ENCODE measurements at places on chromosomes 5 and 9.

DNA sequence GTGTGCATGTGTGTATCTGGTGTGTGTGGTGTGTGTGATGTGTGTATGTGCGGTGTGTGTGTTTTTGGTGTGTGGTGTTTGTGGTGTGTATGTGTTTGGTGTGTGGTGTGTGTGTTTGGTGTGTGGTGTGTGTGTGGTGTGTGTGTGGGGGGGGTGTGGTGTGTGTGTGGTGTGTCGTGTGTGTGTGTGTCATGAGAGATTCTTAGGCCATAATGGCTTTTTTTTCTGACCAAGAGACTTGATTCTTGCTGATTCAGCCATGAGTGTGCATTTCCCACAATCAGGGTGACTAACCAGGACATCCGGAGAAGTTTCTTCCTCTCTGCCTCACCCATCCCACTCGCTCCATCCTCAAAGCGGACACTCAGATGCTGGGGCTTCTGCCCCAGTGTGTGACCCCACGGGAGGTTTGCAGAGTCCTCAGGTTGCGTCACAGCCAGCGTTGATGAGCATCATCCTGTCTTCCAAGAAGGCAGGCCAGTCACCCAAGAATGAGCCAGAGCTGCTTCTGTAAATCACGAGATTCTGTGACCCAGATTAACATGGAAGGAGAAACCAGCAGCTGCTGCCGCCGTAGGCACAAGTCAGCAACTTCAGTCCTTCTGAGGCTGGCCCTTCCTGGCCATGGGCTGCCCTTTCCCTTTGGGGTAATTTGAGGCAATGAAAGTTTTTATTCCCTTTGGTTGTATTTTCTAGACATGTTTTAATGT, 12.5 kb upstream of the CTSL start:
- DNase-seq, result no peak

DNA sequence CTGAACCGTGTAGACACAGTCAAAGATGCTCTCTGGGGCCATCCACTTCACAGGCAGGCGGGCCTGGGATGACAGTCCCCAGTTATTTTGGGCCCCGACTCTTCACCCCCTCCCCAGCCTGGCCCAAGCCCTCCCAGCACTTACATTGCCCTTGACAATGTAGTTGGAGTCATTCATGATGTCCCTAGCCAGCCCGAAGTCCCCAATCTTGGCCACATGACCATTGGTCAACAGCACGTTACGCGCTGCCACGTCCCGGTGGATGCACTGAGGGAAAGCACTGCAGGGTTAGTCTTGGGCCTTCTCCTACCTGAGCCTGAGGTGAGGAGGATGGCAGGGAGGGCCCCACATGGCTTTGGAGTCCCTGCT, 30.3 kb downstream of the CSF1R start:
- DNase-seq, result no peak

DNA sequence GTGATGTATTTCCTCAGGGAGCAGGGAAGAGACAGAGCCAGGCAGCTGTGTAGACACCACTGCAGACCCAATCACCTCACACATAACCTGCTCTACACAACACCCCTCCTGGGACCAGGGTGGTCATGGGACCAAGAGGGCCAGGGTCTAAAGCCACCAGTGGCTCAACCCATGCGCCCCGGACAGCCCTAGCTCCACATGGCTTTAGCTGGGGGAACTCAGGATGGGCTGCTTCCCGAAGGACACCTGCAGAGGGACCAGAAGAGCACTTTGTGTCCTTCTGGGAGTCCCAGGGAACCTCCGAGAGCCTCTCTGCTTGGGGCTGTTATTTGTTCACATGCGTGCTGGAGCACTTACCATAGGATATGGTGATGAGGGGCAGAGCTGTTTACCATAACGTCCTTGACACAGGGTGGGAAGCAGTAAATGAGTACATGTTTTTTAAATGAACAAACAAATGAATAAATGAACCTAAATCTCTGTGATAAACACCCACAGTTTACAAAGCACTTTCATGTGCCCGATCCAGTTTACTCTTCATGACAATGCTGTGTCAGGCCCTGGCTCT, 12.3 kb downstream of the SEPTIN8 start:
- no peak for DNase-seq

GRCh38 chr5:39267186-39267585, 47.8 kb upstream of the FYB1 start:
- DNase-seq, result no peak

DNA sequence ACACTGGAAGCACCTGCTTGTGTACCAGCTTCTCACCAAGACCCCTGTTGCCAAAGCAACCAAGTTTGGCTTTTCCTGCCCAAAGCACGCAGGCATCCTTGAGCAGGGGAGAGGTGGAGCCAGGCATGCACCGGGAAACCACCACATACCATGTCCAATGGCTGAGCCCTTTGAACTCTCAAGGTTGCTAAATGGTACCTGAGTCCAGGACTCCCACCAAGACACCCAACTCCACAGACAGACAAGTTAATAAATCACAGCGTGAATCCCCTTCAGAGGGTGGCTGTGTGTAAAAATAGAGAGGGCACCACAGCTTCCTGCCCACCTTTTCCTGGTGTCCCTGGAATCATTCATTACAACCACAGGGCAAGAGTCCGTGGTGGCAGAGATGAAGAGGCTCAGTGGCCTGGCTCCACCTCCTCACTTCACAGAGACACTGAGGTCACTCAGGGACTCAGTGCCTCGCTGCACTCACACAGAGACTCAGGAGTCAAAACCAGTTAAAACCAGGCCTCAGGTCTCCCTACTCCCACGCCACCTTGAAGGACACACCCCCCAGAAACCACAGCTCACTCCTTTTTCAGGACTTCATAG, 143.7 kb downstream of the C5orf15 start:
- DNase-seq, result no peak

- DNase-seq, result no peak
Observed at GRCh38 chr9:80550181-80550580, 978.4 kb downstream of the TLE4 start.

DNA sequence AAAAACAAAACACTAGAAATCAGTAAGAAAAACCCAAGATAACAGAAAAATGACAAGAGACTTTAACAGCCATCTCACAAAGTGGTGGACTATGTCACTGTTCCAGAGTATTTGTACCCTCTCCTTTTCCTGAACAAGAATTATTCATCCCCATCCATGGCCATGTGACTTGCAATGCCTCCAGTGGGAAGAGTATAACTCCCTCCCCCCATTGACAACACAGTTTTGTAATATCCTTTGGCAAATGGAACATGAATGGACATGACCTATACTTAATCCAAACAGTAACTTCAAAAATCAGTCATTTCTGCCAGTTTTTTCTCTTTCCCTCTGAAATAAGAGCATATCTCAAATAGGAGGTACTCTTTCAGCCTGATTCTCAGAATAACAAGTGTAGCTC, 33.9 kb downstream of the PTBP3 start:
- DNase-seq, result no peak

DNA sequence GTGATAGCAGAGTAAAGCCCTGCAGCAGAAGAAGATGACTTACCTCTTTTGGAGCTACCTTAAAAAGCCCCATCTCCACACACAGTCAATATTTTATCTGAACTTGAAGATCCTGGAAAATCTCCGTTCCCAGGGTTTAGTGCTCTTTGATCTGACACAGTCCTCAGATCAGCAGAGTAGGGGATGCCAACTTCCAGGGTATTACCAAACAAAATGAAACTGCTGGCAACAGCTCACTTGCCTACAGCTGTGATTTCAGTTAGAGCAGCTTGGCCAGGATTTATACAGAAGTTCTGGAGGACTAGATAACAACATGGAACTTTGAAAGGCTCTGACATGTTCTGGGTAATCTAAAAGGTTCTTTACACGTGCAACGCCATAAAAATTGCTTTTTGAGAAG, 1537.8 kb upstream of the ACO1 start:
- DNase-seq, result no peak

DNA sequence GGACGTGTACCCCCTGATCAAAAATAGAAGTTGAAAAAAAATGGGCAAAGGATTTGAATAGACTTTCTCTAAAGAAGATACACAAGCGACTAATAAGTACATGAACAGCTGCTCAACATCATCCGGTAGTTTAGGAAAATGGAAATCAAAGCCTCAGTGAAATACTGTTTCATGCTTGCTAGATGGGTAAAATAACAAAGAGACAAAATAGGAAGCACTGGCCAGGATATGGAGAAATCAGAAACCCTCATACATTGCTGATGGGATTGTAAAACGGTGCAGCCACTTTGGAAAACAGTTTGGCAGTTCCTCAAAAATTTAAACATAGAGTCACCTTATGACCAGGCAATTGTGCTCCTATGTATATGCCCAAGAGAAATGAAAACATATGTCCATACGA, 65.0 kb upstream of the SUB1 start:
- DNase-seq, result no peak

GRCh38 chr5:58263296-58263695, 196.6 kb downstream of the PLK2 start:
- DNase-seq, result no peak

GRCh38 chr9:134693011-134693410, 51.4 kb downstream of the COL5A1 start:
- no peak for DNase-seq

DNA sequence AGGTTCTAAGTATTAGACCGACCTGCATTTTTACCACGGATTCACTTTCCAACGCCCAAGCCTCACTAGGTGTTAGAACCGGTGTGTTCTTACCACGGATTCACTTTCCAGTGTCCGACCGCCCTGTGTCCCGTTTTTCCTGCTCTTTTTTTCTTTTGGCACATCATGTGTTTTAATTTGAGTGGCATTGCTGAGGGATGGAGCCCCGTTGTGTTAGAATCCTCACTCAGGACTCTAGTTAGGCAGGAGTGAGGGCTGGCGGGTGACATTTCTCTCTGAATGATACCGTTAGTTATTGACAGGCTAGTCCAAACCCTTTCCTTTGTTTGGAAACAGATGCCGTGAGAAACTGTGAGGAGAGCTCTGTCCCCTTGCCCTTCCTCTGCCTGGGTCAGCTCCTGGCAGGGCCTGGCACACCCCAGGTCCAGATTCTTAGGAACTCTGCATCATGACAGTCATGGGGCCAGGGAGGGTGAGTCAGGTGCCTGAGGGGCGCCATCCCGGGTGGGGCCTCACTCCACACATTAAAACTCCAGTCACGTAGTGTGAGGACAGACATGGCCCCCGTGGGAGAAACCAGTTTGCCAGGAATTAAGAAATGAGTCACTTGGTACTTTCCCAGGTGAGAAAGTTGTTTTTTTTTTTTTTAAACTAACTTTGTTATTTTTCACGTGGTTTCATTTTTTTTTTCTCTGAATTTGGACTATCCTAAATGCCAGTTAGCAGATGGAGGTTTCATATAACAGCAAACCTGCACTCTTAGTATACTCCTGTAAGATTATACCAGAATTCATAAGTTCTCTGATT, 15.8 kb downstream of the EXOC3 start:
- DNase-seq, result no peak

DNA sequence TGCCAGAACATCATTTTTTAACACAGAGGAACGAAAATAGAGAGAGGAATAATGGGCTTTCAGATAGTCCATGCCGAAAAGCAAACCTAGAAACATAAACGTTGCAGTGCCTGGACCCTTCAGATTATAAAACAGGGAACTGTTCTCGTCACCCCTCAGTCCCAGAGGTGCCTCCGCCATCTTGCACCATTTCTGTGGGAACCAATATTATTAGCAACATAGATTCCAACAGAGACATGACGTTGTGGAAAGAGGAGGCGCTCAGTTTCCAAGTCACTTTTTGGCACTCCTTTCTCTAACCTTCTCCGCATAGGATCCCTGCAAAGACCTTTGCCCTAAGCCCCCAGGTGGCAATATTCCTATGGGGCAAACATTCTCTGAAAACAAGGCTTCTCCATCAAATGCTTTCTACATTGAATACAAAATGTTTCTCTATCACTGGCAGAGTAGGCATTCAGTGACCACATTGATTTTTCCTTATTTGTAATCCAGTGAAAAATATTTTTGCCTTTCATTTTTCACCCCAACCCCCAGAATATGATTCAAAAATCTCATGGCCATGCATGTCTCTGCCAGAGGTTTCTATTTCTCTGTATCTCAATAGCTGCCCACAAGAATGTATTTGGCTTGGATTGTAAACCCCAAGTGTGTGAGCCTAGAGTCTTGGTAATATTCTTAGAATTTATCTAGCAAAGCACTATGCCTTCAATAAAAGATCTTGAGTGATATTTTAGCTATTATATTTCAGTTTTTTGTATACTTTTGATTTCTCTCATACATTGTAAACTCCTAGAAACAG, 500.8 kb upstream of the WWC1 start:
- DNase-seq, result no peak

DNA sequence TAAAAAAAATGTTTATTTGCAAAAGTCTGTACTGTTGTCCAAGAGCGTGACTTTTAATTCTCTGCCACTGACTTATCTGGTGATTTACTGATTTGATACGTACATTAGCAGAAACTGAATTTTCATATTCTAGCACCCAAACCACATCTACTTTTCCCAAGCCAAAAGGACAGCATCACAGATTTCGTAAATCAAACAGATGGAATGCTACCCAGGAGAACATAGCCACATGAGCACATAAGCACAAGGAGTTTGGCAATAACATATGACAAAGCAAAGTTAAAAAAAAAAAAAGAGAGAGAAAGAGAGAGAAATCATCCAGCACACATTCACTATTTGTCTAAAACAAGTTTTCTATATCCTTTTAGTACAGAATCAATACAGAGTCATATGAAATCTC, 83.7 kb downstream of the HINT1 start:
- DNase-seq, result no peak

- DNase-seq, result no peak
Observed at GRCh38 chr5:6402939-6403338, 24.6 kb upstream of the MED10 start.

DNA sequence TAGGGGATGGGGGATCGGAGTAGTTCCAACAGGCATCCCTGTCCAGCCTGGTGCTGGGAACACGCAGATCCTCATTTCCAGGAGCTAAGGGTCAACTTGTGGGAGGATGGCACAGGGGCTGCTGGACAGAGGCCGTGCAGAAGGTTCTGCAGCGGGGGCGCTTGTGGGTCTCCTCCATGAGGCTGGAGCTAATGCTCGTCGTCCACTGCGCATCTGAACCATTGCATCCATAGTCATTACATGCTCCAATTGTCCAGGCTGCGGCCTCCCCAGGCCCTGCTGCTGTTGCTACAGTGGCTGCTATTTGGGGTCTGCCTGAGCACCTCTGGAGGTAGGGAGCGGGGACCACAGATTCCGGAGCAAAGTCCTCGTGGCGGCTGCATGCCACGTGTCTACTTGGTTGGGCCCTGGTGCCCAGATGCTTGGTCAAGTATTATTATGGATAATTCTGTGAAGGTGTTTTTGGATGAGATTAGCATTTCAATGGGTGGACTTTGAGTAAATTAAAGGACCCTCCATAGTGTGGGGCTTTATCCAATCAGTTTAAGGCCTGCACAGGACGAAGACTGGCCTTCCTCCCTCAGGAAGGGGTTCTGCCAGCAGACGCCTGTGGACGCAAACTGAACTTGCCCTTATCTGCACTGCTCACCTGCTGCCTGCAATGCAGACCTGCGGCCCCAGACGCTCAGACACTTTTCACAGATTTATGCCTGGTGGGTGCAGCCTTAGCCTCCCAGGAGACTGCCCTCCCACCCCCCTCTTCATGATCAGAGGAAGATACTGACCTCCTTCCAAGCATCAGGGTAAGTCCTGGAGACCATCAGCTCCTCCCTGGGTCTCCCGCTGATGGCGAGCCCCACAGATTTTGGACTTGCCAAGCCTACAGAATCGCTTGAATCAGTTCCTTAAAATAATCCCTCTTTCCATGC, 127.5 kb upstream of the IRX4 start:
- DNase-seq, result no peak

- no peak for DNase-seq
Observed at GRCh38 chr5:150270541-150271295, 18.9 kb downstream of the CAMK2A start.

All from NCI-H1436 treated with DMSO at 0.1 percent for 48 hours (cell line).